ENCODE measurements at places on chromosomes 12 and 14.

DNA sequence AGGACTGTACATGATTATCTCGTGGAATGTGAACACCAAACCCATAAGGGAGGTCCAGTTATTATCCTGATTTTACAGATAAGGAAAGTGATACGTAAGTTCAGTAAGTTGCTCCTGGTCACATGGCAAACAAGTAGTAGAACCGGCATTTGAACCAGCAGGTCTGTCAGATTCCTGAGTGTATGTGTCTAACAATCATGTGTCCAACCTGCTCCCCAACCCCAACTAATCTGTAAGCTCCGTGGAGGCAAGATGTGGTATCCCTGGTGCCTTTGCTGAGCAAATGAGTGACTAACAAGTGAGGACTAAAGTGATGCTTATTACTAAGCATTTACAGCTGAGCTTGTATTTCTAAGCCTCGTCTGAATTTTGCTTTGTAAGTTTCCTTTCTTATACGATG, 65.9 kb downstream of the PTPN21 start:
- DNase-seq = no peak

- no peak for DNase-seq
Measured at GRCh38 chr14:105168496-105168978, at the start of gene JAG2. TSS of gene JAG2 (minus strand) at chr14:105168776. CDS start at chr14:105168420, 356 bp downstream.

DNA sequence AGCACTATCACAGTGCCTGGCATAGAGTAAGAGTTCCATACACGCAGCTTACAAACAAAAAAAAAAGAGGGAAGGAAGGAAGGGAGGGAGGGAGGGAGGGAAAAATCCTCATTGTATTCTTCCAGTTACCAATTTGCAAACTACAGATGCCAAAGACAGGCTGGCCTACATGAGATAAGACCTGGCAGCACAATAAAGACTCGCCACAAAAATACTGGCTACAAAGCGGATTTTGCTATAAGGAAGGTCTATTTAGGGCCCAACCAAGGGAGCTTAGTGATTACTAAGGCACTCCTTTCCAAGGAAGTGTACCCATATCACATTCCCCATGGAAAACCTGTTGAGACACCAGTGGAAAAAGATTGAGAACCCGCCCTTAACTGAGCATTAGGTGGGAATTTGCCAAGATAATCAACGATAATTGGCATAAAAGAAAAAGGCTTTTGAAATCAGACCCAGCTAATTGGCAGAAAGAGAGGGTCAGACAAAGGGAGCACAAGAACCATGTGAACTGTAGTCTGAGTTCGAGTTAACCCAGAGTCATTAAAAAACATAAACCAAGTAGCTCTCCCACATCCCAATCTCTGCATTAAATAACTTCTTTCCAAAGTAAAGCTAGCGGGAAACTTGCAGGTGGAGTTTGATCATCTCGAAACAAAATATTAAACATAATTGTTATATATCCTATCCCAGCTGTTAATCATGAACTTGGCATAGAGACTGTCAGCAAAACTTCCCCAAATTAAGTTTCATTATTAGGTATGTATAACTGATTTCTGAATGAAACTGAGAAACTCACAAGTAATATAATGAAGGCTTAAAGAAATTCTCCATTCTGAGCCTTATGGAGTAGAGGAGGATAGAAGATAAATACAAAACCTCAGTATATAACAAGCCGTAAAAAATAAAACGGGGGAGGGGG, 50.1 kb downstream of the PHLDA1 start:
- DNase-seq = no peak

DNA sequence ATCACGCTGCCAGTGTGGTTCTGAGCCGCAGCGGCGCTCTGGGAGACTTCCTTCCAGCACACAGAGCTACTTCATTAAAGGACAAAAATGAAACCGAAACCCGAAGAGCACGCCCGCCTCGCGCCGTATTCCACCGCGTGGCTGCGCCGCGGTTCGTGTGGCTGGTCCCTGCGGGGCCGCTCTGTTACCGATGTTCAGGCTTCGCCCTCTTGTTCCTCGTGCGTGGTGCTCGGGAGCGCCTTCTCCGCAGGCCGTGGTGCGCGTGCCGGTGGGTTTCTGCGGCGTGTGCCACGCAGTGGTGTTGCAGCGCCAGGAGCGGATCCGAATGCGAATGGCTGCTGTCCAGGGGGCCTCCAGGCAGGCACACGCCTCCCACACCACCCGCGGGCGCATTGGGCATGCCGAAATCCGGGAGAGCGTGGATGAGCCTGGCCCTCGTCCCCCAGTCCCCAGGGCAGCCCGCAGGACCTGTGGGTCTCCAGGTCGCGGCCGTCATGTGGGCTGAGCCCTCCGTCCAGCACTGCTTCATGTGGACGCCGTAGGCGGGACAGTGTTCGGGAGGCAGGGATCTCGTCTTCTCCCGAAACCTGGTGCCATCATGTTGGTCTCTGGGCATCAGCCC, 91.2 kb downstream of the ADGRD1 start:
- no peak for DNase-seq

DNA sequence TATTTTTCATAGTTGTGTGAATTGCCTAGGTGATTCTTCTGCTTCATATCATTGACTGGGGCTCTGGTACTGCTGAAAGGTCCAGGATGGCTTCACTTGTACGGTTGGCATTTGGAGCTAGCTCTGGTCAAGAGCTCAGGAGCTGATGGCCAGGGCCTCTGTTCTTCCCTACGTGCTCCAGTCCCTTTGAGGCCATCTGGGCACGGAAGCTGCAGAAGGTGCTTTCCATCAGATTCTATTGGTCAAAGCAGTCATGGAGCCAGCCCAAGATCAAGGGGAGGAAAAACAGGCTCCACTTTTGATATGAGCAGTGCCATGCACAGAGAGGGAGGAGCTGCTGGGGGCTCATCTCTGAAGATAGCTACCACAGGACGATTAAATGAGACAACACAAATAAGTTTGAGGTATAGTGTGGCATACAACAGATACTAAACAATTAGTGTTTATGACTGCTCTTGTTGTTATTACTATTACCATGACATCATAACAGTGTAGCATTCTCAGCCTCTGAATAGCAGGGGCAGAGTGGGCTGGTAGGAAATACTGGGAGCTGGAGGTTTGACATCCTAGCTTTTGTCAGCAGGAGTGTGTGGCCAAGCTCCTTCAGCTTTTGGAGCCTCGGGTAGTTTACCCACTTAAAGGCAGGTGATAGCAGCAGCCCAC, 10.4 kb downstream of the KRT83 start:
- no peak for DNase-seq

DNA sequence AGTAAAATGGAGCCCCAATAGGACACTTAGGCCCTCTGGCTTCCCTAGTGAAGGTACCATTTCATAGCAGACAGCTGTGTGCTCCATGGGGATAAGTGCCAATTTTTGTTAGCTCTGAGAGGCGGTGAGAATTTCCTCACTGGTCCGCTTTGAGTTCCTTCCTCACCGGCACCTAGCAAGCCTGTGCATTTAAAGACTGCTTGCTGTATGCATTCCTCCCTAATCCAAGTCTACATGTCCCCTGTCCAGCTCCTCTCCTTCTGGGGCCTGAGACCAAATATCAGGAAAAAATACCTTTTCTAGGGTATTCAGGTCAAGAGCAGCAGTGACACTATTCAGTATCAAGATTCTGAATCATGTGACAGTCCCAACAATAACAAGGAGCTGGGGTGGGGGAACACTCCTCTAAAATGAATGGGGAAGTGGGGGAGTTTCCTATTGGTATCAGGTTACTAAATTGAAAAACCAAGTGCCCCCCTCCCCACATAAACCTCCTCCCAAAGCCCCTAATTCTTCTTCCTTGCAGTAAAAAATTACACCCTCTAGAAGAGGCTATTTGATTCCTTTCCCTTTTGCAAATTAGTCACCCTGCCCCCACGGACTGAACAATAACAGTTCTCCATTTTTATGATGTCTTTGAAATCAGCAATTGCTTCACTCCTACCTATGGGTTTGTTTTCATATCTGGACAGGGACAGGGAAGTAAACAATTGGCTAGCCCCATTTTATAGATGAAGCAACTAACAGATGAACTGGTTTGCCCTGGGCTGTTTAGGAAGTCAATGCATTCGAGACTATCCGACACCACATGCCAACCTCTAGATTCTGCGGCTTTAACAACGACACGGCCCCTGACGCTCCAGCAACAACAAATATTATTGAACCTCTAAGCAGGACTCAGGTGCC, 28.9 kb downstream of the BCL11B start:
- DNase-seq = no peak

DNA sequence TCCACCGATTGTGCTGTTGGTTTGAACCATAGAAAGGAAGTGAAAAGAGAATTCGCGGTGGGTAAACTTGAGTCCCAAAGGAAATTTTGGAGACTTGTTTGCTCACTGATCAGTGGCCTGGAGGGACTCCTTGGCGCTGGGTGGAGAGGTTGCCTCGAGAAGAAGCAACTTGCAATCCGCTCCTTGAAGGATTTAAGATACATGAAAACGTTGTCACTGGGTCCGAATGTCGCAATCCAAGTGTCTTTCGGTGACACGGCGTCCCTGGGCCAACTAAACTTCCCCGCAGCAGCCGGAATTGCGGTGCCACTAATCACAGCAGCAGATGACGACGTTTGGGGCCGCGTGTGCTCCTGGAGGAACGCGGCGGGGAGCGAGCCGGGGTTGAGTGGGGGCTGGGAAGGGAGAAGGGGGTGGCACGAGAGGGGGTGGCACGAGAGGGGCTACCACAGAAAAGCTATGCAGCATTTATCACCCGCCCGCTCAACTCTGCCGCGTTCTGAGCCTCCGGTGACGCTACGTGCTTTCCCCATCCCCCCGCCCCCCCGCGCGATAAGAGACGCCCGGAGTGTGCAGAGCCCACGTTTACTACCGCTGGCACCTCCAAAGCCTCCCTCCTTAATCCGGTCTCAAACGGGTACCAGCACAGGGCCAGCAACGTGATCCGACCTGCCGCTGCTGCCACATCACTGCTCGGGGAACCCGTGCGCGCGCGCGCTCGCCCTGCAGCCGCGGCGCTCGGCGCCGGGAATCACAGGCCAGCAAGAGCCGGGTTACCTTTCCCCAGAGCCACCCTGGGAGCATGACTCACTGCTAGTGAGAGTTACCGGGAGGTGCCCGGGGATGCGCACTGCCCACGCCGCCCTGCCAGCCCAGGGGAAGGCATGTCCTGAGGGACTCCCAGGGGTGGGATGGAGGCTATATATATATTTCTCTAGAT, 833 bp upstream of the BHLHE41 start:
- DNase-seq = peak; percentile 92

DNA sequence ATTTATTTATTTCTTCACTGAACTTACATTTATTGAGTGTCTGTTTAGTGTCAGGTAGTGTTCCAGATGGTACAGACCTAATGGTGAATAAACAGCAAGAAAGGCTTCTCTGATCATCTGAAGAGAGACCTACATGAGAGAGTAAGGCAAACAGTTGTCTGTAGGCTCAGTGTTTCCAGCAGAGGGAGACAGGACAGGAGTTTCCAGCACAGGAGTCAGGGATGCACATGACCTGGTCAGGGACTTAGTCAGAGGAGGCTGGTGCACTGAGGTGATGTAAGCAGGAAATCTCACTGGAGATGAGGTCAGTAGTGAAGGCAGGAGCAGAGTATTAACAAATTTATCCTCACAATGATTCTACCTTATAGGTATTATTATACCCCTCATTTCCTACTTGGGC, 233.2 kb downstream of the MDGA2 start:
- no peak for DNase-seq

GRCh38 chr14:63988579-63988978, 135.8 kb downstream of the SYNE2 start:
- no peak for DNase-seq

DNA sequence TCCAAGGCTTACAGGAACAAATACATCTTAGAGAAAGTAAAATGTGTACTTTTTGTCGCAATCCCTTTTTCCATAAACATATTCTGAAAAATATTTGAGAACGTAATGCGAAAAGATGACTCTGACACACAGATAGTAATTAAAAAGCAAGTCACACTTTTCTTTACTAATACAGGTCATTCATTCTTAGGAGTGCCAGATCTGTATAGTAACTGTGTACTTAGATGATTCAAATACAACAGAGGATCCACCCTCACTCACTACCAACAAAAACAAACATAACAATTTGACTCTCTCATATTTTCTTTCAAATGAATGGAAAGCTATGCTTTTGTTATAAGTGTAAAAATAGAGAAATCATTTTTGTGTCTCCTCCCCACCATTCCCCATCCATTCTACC, 795.4 kb downstream of the SLC6A15 start:
- DNase-seq = no peak

DNA sequence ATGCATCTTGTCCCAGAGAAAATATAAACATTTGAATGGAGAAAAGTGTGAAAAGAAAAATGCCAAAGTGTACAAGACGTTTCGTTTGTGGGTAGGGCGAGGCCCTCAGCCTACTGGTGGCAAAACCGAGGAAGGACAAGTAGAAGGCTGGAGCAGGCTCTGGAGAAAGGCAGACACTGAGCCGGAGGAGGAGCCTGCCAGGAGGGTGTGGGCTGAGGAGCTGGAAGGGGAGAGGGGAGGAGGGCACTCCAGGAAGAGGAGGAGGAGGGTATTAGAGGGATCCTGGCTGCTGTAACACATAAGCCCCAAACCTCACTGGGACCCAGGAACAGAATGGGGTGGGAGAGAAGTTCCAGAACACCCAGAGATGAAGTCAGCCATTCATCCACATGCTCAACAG, 47.7 kb downstream of the CLMN start:
- peak; percentile 43 for DNase-seq

DNA sequence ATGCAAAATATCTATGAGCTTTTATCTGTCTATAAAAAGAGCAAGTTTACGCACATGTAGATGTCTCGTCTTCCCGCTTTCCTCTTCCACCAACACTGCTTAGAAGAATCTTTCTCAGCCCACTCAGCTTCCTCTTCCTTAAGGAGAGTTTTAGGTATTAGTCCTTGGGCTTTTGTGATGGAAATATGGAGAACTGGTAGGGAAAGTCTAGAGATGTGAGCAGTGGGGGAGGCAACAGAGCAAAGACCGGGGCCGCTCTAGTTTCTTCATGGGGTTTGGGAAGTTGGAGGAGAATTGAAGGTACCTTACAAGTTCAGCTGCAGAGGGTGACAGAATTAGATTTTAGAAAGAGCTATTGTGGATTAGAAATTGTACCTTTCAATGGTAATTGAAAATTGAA, 56.3 kb upstream of the CPNE8 start:
- no peak for DNase-seq

GRCh38 chr14:101825797-101826196, 64.3 kb downstream of the PPP2R5C start:
- DNase-seq = no peak

GRCh38 chr12:43776498-43776897, 17.7 kb downstream of the IRAK4 start:
- DNase-seq = no peak

DNA sequence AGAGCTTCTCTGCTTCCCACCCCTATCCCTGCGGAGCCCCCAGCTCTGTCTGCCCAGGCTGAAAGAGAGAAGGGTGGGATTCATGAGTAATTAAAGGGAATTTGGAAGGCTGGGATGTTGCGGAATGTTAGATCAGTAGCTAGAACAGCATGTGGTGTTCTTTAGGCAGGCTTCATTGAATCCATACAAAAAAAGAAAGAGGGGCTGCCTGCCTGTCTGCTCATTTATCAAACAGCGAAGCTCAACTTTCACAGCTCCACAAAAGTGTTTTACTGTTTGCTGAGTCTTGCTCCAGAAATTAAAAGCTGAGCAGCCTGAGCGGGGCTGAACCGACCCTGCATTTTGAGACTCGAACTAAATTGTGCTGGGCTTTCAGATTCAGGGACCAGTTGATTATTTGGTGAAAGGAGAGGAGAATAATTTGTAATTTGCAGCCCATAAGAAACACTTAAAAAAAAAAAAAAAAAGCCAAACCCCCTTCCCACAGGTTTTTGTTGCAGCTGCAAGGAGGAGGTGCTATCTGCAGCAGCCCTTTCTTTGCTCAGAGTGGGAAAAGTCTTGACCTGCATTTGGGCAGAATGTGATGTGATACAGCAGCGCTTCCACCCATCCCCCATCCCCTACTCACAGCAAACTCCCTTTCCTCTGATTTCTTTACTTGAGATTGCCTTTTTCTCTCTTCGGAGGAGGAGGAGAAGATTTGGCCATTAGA, 89.7 kb downstream of the RFX4 start:
- DNase-seq = no peak

Data from coronary artery (tissue), 2 donors.